RCC 7860 (cell line): ENCODE measurements at places on chromosomes 12 and 14.

DNA sequence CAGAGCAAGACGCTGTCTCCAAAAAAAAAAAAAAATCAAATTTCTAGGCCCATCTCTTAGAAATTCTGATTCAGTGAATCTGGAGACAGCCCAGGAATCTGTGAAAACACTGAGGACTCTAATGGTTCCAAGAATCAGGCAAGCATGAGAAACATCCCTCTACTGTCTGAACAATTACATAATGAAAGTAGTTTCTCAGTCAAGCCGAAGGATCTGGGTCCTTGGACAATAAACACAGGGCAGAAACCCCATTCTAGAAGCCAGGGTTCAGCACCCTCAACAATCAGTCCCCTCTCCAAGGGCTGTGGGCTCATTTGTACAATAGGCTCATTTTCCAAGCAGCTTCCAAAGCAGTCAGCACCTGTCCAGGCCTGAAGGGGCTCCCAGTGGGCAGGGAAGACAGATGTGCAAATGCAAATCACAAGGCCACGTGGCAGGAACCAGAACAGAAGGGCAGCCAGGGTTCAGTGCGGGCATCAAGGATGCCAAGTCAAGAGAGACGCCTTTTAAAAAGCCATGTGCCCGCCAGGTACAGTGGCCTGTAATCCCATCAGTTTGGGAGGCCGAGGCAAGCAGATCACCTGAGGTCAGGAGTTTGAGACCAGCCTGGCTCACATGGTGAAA, 96.1 kb downstream of the KSR2 start:
- DNase-seq, result no peak

DNA sequence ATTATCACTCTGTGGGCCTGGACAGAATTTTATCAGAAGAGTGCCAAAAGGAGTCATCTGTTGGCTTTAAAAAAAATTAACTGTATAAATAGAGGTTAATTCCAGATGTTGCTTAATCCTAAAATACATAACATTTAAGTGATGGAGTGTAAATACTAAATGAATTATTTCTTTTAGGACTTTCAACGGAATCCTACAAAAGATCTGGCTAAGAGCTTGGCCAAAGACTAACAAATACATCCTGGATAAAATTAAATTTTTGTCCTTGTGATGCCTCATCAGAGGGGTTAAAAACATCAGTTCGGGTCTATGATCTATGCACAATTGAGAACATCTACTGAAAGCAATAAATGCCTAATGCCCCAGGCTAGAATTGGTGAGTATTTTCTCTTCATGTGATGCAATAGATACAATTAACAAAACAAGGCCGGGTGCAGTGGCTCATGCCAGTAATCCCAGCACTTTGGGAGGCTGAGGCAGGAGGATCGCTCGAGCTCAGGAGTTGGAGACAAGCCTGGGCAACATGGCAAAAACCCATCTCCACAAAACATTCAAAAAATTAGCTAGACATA, 49.8 kb upstream of the RAP1B start:
- no peak for DNase-seq

DNA sequence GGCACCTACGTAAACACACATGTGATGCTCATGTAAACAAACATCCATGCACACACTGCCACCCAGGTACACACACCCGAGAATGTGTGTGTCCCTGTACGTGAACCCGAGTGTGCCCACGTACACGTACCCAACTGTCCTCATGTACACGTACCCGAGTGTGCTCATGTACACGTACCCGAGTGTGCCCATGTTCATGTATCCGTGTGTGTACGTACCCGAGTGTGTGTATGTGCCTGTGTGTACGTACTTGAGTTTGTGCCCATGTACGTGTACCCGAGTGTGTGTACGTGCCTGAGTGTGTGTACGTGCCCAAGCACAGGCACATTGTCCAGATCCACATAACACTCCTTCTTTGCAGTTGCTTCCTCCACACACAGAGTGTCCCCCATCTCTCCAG, 45.0 kb downstream of the LRCOL1 start:
- no peak for DNase-seq

DNA sequence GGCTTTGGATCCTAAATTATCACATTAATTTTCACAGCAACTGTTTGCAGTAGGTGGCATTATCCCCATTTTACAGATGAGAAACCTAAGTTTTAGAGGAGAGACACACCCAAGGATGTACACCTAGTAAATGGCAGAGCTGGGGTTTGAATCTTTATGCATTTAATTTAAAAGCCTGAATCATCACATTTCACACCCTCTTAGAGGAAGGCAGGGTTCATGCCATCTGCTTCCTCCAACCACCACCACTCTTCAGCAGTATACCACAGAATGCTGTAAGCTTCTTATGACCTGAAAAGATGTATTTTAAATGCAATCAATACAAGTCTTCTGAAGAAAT, 90.3 kb downstream of the CRADD start:
- DNase-seq, result no peak

DNA sequence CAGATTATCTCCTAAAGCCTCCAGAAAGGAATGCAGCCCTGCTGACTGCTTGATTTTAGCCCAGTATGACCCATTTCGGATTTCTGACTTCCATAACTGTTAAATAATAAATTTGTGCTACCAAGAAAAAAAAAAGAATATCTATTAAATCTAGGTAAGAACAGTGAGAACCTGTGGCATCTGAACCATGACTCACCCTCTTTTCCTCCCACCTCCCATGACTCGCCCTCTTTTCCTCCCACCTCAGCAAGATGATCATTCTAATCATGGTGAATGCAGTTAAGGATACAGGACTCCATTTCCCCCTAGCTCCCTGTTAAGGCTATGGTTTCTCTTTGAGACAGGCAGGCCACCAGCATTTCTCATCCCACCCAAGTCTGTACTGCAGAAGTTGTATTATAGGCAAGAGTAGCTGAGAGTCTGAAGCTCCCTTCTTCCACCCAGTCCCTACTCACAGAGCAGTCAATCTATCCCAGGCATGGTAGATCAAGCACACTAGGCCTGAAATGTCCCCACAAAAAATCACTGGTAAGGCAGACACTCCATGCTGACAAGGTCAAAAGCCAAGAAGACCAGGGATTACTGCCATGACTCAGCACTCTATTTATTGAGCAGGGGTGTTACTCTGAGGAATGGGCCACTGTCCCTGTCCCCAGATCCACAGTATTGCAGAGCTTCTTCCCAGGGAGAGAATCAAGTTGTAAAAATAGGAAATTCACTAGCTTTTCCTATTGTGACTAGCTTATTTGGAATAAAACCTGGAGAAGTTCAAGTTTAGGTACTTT, 188.9 kb downstream of the ADAMTS20 start:
- DNase-seq, result no peak

GRCh38 chr12:48968467-48968866, 3.1 kb downstream of the WNT10B start:
- DNase-seq, result no peak
